H1 (cell line): ENCODE measurements at places on chromosomes 16 and 17. TPM values are rescaled to one million over a fixed set of nuclear protein-coding genes. Genes with fewer than 3 reads are reported as not detected.

- no peak overlapping the region for H3K4me3 ChIP-seq
- H3K27me3 ChIP-seq, result no peaks in the 10 kb centered on the region
- H3K27ac ChIP-seq, result no peak overlapping the region
Observed at GRCh38 chr16:19766988-19767387, 48.9 kb downstream of the IQCK start.

- no peak overlapping the region for H3K4me3 ChIP-seq
- no peaks in the 10 kb centered on the region for H3K36me3 ChIP-seq
- H3K27me3 ChIP-seq, result no peaks in the 10 kb centered on the region
- DNase-seq, result no peak
- no peak overlapping the region for H3K27ac ChIP-seq
Observed at GRCh38 chr17:55316499-55316898, 51.7 kb downstream of the HLF start.

Gene CFAP52
- not detected in 2 replicates for total RNA-seq

GRCh38 chr17:74677558-74678466 is 34.9 kb downstream of the CD300LF start:
- no peak overlapping the region for H3K27ac ChIP-seq
- H3K27me3 ChIP-seq, result no peaks in the 10 kb centered on the region
- no peaks in the 10 kb centered on the region; the same call in 1 of the 2 replicates for H3K4me1 ChIP-seq
- DNase-seq, result no peak

GRCh38 chr16:79407005-79407404 is 193.5 kb downstream of the MAF start:
- H3K4me3 ChIP-seq, result no peak overlapping the region
- no peaks in the 10 kb centered on the region; the same call in none of the 2 replicates for H3K4me1 ChIP-seq
- H3K36me3 ChIP-seq, result no peaks in the 10 kb centered on the region

DNA sequence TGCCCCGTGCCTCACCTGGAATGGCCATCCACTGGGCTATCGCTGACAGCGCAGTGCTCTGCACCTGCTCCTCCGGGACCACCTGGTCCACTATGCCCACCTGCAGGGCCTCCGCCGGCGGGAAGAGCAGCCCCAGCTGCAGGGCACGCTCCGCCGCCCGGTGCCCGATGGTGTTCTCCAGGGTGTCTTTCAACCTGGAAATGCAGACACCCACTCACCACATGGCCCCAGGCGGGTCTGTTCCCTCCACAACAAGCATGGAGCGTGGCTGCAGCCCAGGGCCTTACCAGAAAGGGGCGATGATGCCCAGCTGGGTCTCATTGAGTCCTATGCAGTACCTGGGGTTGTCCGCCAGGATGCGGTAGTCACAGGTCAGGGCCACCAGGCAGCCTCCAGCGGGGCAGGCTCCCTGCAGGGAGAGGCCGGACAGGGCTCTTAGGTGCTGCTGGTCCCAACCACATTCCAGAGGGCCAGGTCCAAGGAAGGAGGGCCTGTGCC is 6.8 kb downstream of the DNASE1L2 start:
- H3K27ac ChIP-seq, result no peak overlapping the region
- H3K4me1 ChIP-seq, result no peaks in the 10 kb centered on the region; the same call in 1 of the 2 replicates
- no peak overlapping the region for H3K4me3 ChIP-seq
- no peak for DNase-seq
- no peaks in the 10 kb centered on the region for H3K27me3 ChIP-seq
- H3K36me3 ChIP-seq, result peaks cover 26% of the 10 kb centered on the region

Gene SGF29
- total RNA-seq, result 22.7 and 23.2 TPM in 2 replicates

DNA sequence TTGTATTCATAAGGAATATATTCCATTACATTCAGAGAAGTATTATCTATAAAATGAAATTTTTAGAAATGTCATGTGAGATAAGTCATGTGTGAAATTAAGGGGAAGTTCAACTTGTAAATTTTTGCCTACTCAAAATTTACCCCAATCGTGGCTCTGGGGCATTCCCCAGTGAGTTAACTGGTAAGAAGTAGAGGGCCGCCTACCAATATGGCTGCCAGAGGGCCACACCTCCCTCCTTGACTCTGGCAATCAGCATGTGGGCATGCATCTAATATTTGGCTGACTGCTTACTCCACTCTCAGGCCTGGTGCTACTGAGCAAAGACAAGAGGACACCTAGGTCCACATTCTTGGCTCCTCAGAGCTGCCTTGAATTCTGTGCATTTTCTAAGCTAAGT is 39.7 kb upstream of the CNTNAP4 start:
- no peaks in the 10 kb centered on the region for H3K4me1 ChIP-seq
- DNase-seq, result no peak

DNA sequence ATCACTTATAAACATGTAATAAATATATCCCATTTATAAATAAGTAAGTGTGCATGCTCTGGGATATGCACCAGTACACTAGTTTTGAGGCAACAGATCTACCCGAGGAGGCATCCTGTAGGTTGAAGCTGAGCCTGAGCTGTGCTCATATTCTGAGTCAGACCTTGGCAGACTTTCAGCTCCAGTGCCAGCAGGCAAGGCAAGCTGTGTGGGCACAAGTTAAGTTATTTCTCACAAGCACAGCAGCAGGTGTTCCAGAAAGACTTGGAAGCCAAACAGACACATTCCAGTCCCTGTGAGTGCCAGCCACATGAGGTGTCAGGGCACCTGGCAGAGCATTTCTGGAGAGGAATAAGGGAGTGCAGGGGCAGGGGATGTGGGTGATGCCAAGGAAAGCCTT is 1.3 kb upstream of the CLEC19A start:
- no peaks in the 10 kb centered on the region for H3K27me3 ChIP-seq
- peaks cover 14% of the 10 kb centered on the region for H3K4me1 ChIP-seq
- H3K4me3 ChIP-seq, result no peak overlapping the region
- no peak overlapping the region for H3K27ac ChIP-seq
- DNase-seq, result no peak
- no peaks in the 10 kb centered on the region for H3K36me3 ChIP-seq

- H3K27ac ChIP-seq, result no peak overlapping the region
- H3K27me3 ChIP-seq, result no peaks in the 10 kb centered on the region
- H3K4me3 ChIP-seq, result no peak overlapping the region
- H3K4me1 ChIP-seq, result no peaks in the 10 kb centered on the region
Observed at GRCh38 chr16:53159781-53160436, 105.1 kb downstream of the CHD9 start.

Gene MRPS23
- 60.4 and 73.4 TPM in 2 replicates for total RNA-seq

Gene TP53TG3F
- total RNA-seq, result not detected in 2 replicates

- no peak overlapping the region for H3K27ac ChIP-seq
- H3K4me1 ChIP-seq, result peaks cover 10% of the 10 kb centered on the region
- H3K4me3 ChIP-seq, result no peak overlapping the region
- H3K27me3 ChIP-seq, result peaks cover 19% of the 10 kb centered on the region
- 0 out of 2 replicates have a peak, but pooled peaks cover 2% of the 10 kb centered on the region for H3K36me3 ChIP-seq
Observed at GRCh38 chr17:79750650-79751545, 20.2 kb downstream of the ENPP7 start.

Gene ARHGAP23
- 107 and 108 TPM in 2 replicates for total RNA-seq

Gene TBX2
- not detected in 2 replicates for total RNA-seq

- DNase-seq, result no peak
- H3K4me3 ChIP-seq, result no peak overlapping the region
- no peaks in the 10 kb centered on the region for H3K36me3 ChIP-seq
- H3K4me1 ChIP-seq, result no peaks in the 10 kb centered on the region
- H3K27me3 ChIP-seq, result no peaks in the 10 kb centered on the region
Observed at GRCh38 chr16:18048853-18049546, 287.5 kb downstream of the NPIPA8 start.

Gene PGAP3
- 18.5 and 21.0 TPM in 2 replicates for total RNA-seq

DNA sequence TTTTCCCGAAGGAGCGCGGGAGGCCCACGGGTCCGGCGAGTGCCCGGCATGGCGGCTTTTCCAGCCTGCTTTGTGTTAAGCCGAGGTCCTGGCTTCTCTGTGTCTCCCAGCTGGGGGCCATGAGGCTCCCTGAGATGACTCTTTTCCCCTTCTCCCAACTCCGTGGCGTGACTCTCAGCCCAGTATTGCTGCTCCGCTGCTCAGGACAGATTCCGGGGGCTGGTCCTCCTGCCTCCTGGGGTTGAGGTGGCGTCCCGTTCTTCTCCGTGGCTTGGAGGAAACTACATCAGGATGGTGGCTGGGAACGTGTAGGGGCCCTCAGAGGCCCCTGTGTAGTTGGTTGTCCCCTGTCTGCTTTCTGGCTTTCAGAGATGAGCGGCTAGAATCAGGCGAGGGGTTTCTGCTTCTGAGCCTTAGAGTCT is 951 bp downstream of the GPS1 start:
- H3K4me3 ChIP-seq, result peak overlapping the region; percentile 85
- peaks cover 11% of the 10 kb centered on the region for H3K4me1 ChIP-seq
- no peaks in the 10 kb centered on the region for H3K27me3 ChIP-seq
- no peak overlapping the region for H3K27ac ChIP-seq
- peaks cover 7% of the 10 kb centered on the region for H3K36me3 ChIP-seq

DNA sequence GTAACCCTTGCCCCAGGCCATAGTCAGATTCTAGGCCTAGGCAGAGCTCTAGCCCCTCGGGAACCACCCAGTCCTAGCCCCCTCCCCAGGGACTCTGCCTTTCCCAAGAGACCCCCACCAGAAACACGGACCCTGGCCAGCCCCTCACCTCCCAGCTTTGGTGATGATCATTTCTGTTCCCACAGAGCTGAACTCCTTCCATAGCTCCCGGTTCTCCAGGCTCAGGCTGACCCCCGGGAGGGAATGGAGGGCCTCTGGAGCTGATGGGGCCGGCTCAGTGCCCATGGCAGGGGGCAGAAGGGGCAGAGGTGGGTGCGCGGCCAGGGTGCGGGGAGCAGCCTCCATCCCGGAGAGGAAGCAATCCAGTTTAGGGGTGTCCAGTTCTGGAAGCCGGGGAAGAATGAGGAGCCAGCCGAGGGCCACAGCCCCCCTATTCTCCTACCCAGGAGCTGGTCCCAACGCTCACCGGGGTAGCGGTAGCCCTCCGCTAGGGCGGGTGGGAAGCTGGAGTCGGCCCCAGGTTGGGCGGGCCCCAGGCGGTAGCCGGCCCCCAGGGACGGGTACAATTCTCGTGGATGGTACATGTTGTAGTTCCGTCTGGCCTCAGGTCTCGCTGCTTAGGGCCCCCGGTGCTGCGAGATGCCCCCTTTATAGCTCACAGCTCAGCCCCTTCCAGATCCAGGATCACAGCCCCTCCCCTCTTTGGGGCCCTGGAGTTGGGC is 953 bp downstream of the TBX6 start:
- DNase-seq, result no peak
- H3K4me1 ChIP-seq, result peaks cover 8% of the 10 kb centered on the region
- H3K27me3 ChIP-seq, result no peaks in the 10 kb centered on the region; the same call in 1 of the 2 replicates
- no peaks in the 10 kb centered on the region for H3K36me3 ChIP-seq
- H3K4me3 ChIP-seq, result peak overlapping the region; percentile 84

- no peaks in the 10 kb centered on the region for H3K27me3 ChIP-seq
- no peak overlapping the region for H3K4me3 ChIP-seq
- no peaks in the 10 kb centered on the region for H3K36me3 ChIP-seq
- H3K27ac ChIP-seq, result no peak overlapping the region
- H3K4me1 ChIP-seq, result peaks cover 2% of the 10 kb centered on the region; the same call in 1 of the 2 replicates
- DNase-seq, result no peak
Observed at GRCh38 chr16:14338236-14338635, 267.1 kb downstream of the MRTFB start.

Gene PPM1E
- 9.4 and 10.4 TPM in 2 replicates for total RNA-seq

DNA sequence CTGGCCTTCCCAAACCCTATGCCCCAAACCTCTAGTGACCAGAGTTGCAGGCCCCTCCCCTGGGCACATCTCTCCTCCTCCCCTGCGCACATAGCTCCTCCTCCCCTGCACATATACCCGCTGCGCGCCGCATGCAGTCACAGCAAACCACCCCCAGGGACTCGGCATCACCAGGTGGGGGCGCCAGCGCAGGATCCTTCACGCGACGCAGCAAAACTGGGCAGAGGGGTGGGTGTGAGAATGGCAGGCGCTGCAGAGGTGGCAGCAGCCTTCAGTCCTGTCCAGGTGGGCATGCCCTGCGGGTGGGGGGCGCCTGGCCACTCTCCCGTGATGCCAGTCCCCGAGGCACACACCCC is 5.6 kb downstream of the CORO6 start:
- no peak overlapping the region for H3K27ac ChIP-seq
- DNase-seq, result no peak
- H3K36me3 ChIP-seq, result peaks cover 7% of the 10 kb centered on the region; the same call in 1 of the 2 replicates
- H3K4me3 ChIP-seq, result peak overlapping the region; percentile 40
- H3K4me1 ChIP-seq, result peaks cover 33% of the 10 kb centered on the region

Gene SLFN14
- not detected in 2 replicates for total RNA-seq

DNA sequence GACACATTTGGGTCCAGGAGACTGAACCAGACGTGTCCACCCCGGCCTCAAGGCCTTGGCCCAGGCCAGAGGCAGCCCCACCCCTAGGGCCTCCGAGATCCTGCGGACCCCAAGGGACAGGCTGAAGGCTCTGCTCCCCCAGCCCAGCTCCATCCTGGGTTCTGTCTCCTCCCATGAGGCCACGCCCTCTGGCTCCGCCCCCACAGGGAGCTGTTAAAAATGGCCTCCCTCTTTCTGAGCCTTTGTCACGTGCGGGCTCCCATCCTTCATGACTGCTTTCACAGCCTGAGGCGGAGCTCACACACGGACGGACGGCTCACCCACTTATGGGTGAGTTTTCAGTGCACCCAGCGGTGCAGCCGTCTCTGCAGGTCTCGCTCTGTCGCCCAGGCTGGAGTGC is 6.5 kb upstream of the CACNA1H start:
- H3K27ac ChIP-seq, result no peak overlapping the region
- no peak overlapping the region for H3K4me3 ChIP-seq
- H3K27me3 ChIP-seq, result no peaks in the 10 kb centered on the region; the same call in 1 of the 2 replicates
- DNase-seq, result no peak
- peaks cover 5% of the 10 kb centered on the region; the same call in 1 of the 2 replicates for H3K4me1 ChIP-seq

DNA sequence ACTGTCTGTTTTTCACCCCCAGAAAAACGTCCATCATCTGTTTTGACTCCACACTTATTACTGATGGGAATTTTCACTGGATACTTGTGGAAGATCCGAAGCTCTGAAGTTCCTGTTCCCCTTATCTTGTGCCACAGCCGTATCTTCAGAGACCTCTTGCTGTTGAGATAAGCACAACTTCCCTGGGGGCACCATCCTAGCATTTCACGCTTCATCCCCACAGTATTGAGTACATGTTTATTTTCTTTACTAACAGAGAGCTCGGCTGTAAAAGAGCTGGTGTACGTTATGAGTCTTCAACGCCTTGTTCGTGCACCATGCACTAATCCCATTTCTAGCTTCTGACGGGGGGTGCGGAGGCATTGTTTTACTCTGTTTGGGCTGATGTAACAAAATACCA is 813.6 kb upstream of the EEF2KMT start:
- H3K4me1 ChIP-seq, result no peaks in the 10 kb centered on the region
- H3K36me3 ChIP-seq, result no peaks in the 10 kb centered on the region
- no peak overlapping the region for H3K4me3 ChIP-seq
- H3K27ac ChIP-seq, result no peak overlapping the region
- DNase-seq, result no peak

Gene CARD14
- not detected in 2 replicates for total RNA-seq

GRCh38 chr16:84911486-84912216 is 91.9 kb downstream of the CRISPLD2 start:
- H3K4me1 ChIP-seq, result no peaks in the 10 kb centered on the region; the same call in 1 of the 2 replicates
- H3K36me3 ChIP-seq, result no peaks in the 10 kb centered on the region
- no peak overlapping the region for H3K4me3 ChIP-seq
- no peak for DNase-seq
- H3K27me3 ChIP-seq, result no peaks in the 10 kb centered on the region

GRCh38 chr17:82278786-82279391 is 5.4 kb upstream of the CSNK1D start:
- no peaks in the 10 kb centered on the region; the same call in 1 of the 2 replicates for H3K36me3 ChIP-seq
- no peak overlapping the region for H3K27ac ChIP-seq
- H3K4me1 ChIP-seq, result peaks cover 11% of the 10 kb centered on the region
- no peak overlapping the region for H3K4me3 ChIP-seq
- H3K27me3 ChIP-seq, result peaks cover 5% of the 10 kb centered on the region; the same call in 1 of the 2 replicates
- DNase-seq, result no peak

- no peaks in the 10 kb centered on the region for H3K36me3 ChIP-seq
- peaks cover 18% of the 10 kb centered on the region for H3K4me1 ChIP-seq
- no peak overlapping the region for H3K4me3 ChIP-seq
- H3K27ac ChIP-seq, result no peak overlapping the region
- H3K27me3 ChIP-seq, result no peaks in the 10 kb centered on the region
Observed at GRCh38 chr16:85523602-85524364, 89.3 kb upstream of the GSE1 start.
